Left renal cortex interstitium (tissue), 4 donors: ENCODE measurements at places on chromosomes 16 and 17. TPM values are rescaled to one million over a fixed set of nuclear protein-coding genes. Genes with fewer than 3 reads are reported as not detected.

DNA sequence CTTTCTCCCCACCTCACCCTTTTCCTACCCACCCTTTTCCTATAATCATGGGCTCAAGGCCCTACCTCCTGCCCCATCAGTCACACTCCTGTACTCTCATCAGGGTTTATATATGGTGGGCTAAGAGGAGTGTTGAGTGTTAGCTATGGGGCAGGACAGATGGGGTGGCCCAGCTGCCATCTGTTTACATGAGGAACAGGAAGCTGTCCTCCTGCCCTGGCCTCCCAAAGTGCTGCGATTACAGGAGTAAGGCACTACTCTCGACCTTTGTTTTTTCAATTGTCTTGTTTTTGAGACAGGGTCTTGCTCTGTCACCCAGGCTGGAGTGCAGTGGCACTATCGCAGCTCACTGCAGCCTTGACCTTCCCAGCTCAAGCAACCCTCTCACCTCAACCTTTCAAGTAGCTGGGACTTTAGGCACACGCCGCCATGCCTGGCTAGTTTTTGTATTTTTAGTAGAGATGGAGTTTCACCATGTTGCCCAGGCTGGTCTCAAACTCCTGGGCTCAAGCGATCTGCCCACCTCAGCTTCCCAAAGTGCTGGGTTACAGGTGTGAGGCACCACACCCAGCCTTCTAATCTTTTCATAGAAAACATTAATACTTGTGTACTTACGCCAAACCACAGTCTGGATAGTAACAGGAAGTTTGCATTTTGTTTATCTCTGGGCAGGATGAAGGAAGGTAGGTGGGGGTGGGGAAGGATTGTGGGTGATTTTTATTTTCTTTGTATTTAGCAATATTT, 1.6 kb downstream of the TRADD start:
- no peak for DNase-seq

GRCh38 chr16:20410121-20410723, 888 bp downstream of the ACSM5 start:
- DNase-seq, result no peak

- DNase-seq, result no peak
Measured at GRCh38 chr16:4486126-4486893, 10.1 kb downstream of the HMOX2 start.

- DNase-seq, result no peak
Measured at GRCh38 chr16:81834868-81835267, 55.8 kb downstream of the PLCG2 start.

DNA sequence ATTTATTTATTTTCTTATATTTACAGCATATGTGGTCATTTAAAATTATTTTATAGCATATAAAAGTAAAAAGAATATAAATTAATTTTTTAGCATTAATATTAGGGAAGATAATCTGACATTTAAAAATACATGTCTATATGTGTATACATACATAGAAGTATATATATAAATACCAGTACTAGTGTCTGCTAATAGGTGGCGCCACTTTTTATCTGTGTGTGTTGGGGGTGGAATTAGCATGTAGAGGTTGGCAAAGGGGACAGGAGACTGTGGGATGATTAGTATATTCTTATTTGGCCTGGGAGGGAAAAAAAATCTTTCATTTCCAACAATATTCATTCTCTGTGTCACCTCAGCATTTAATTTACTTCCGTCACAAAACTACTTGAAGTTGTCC, 359.1 kb downstream of the WWOX start:
- DNase-seq, result no peak

- no peak for DNase-seq
Measured at GRCh38 chr17:76207275-76208059, 32.8 kb downstream of the RNF157 start.

- DNase-seq, result no peak
Measured at GRCh38 chr17:2967515-2967914, 95.9 kb downstream of the OR1D5 start.

DNA sequence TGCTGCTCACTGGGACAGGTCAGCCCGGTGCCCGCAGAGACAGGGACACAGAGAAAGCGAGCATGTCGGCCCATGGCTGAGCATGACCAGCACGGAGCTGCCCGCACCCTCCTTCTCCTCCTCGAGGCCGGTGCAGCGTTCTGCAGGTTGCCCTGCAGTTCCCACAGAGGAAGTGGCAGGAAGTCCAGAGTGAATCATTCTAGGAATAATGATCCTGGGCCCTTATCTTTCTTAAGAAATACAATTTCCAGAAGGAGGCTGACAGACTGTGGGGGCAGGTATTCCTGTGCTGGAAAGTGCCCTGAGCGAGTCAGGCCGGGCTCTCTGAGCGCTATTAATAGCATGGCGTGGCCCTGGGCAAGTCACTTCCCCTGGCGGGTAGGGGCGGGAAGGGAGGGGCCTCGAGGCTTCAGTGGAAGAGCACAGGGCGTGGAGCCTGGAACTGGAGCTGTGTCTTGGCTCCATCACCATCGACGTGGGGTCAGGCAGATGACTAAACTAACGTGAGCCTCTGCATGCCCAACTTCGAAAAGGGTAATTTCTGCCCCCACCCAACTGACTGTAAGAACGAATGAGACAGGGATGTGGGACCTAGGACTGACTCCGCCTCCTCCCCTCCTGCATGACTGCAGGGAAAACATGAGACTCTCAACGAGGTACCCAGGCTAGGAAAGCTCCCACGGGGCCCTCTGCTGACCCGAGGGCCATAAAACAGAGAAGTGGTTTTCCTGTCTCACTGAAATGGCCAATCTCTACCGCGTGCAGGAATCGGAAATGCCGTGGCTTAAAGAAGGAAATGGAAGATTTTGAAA, 9.8 kb downstream of the TMEM204 start:
- DNase-seq, result no peak

- DNase-seq, result no peak
Measured at GRCh38 chr16:30447512-30448226, 2.0 kb upstream of the SEPHS2 start.

DNA sequence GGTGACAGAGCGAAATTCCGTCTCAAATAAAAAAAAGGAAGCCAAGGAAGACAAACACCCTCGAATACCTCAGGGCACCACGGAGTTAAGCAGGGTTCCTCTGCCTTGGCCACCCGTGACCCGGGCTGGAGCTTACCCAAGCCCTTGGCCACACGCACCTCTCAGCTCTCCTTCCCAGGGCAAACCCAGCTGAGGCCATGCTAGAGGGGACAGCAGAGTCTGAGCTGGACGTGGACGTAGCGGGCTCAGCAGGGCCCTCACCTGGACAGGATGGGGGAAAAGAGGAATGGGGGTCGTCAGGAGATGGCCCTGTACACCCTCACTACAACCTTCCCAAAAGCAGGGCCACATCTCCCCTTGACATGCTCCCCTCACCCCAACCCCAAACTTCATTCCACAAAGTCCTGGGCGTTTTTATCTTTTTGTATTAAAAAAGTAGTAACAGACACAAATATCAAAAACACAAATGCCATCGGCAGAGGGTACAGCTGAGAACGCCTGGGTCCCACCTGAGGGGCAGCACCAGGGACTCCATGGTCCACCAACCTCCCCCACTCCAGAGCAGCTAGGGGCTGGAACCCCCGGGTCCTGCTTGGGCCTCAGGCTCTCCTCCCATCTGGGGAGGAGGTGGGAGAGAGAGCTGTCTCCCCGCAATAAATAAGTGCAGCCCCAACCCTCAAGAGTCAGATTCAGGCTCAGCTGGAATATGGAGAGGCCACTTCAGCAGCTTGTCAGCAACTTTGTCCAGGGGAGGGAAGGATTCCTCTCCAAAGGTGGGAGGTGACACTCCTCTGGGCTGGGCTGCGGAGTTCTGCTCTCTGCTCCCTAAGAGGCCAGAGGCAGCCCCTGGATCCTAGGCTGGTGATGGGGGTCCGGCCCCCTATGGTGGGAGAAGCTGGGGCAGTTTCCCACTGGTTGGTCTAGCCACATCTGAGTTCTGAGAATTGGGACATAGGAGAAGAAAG, 11.9 kb downstream of the PER1 start:
- no peak for DNase-seq

GRCh38 chr17:35314415-35315216, 58.8 kb downstream of the SLFN11 start:
- no peak for DNase-seq

TMC8 gene
- 3.1 TPM for polyA plus RNA-seq

PTX4 gene
- polyA plus RNA-seq, result not detected
